ENCODE measurements at places on chromosomes 4 and X.

DNA sequence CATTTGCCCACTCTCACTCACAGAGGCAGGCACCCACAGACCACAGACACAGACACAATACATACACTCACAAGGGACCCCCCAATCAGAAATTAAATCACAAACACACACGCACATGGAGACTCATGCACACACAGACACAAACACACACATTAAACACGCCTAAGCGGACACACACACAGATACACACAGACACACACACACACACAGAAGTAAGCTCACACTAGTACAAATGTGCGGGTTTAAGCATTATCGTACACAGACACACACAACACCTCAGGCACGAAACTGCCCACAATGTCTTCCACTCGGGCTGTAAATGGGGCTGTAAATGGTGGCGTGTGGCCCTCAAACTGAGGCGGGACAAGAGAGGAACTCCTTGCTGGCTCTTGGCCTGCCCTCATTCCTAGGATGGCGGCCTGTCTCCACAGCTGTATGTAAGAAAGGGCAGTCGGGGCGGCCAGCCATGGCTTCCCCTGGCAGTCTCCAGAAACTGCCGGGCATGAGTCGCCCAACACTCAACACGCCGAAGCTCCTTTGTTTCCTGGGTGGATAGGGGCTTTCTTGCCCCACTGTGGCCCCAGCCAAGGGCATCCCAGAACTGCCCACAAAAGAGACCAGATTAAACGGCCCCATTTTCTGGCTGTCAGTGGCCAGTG lies 53.9 kb downstream of the NBDY start:
- no peak for DNase-seq

- DNase-seq, result no peak
Measured at GRCh38 chr4:111234939-111235338, 612.1 kb upstream of the PITX2 start.

- DNase-seq, result peak; percentile 79
Measured at GRCh38 chr4:123616951-123617461, 220.4 kb downstream of the SPRY1 start.

DNA sequence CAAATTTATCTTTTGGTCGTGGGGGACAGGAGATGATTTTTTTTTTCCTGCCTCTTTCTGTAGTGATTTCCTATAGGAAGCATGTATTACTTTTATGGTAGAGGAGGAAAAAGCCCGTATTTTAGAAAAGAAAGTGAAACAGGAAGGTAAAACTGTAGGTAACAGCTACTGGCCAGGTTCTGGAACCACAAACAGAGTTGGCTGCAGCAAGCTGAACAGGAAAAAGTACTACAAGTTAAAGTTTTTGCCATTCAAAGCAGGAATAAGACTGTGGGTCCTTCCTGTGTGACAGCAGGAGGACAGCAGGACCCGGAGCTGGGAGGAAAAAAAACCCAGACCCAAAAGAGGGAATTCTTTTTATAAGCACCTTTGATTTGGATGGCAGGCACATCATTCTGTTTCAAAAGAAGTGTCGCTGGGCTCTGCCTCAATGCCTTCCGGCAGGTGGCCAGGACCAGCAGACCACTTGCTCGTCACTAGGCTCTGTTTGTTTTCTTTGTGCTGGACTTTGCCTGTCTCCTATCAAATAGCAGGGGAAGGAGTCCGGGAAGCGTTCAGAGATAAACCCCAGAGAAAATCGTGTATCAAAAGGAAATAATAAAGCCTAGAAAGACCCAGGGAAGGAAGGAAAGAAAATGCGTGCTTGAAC lies 277.9 kb downstream of the ADGRA3 start:
- DNase-seq, result peak; percentile 38

- no peak for DNase-seq
Measured at GRCh38 chr4:166989886-166990285, 244.4 kb downstream of the SPOCK3 start.

Measured in mucosa of gallbladder (tissue), 1 donor.